ENCODE measurements at places on chromosomes 7 and 10.
A peak's percentile ranks its signal among the peaks of the same experiment; 100 is the strongest.

- no peak for DNase-seq
Observed at GRCh38 chr10:88565072-88565471, 18.0 kb downstream of the RNLS start.

GRCh38 chr7:157938211-157938610 is 601.4 kb downstream of the DNAJB6 start:
- no peak for DNase-seq

DNA sequence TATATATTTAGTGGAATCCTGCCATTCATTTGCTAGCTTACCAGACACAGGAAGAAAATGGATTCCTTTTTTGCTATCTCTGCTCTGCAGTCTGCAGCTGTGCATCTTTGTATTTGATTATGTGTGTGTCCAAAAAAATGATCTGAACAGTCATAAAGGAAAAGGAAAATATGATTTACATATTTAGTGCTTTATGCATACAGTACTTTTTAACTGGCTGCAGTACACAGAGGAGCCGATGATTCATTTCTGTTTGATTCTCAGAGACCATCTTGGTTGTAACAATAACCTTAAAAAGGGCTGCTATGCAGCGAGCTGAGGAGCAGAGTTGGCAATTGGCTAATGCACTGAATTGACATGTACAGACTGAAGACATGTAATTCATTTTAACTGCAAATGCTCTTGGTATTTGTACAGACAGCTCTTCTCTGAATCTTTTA is 151.3 kb upstream of the FZD1 start:
- DNase-seq, result no peak

- no peak for DNase-seq
Observed at GRCh38 chr10:69043931-69044531, 43.9 kb upstream of the SRGN start.

DNA sequence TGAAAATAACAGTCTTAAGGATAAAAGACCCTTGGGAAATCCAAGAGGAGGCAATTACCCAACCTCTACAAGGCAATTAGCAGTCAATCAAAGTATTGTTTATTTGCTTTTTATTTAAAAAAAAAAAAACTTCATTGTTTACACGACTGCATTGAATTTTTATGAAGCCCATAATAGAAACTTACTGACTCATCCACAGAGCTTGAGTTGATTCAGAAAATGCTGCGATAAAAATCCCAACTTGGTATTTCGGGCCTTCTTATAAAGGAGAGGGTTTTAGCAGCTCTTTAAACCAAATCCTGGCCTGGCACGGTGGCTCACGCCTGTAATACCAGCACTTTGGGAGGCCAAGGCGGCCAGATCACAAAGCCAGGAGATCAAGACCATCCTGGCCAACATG is 69.2 kb upstream of the PALS2 start:
- no peak for DNase-seq

- DNase-seq, result no peak
Observed at GRCh38 chr7:78684201-78684600, 769.3 kb downstream of the MAGI2 start.

DNA sequence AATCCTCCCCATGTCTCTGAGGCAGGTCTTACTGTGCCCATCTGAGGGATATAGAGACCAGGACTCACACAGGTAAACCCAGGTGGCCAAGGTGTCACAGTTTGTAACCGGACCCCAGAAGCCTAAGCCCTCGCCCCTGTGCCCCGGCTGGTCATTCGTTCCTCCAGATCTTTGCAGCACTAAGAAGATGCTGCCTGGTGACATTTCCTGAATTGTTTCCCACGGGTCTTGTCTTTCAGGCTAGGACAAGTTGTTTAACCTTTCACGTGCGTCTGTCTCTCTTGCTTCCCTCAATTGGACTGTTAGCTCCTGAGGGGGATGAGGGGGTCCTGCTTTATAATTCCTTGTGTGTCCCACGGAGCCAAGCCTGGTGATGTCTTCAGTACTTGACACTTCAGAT is 158.0 kb downstream of the KCNMA1 start:
- DNase-seq, result no peak

- no peak for DNase-seq
Observed at GRCh38 chr7:120662291-120662690, 195.7 kb downstream of the TSPAN12 start.

DNA sequence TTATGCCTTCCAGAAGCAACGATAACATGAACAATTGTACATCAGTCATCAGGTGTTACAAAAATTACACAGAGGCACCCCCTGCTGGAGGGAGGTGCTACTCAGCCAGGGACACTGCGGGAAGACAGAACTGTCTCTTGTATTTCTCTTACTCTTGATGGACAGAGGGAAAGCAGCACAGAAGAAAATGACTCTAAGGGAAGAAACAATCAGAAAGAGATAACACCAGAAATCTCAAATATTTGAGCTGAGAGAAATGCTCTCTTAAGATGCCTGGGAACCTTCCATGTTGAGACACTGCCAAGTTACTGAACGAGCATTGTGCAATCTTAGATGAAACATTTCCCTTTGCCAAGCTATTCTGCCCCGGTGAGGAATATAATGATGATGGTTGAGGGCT is 227.6 kb upstream of the NPSR1 start:
- no peak for DNase-seq

DNA sequence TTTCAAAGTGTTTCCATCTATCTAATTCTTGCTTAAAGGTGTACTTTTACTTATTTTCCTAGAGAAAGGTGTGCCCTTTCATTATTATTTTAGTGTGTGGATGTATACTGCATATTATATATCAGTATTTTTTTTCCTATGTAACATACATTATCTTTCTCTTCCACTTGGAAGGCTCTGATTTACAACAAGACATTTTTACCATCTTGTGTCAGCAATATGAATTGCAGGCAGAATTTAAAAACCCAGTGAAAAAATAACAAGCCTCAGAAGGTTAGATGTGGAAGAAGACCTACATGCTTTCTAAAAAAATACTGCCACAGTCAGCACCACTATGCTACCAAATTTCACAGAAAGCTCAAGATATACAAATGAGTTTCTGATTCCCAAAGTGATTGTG is 327.7 kb upstream of the STEAP1 start:
- DNase-seq, result no peak

DNA sequence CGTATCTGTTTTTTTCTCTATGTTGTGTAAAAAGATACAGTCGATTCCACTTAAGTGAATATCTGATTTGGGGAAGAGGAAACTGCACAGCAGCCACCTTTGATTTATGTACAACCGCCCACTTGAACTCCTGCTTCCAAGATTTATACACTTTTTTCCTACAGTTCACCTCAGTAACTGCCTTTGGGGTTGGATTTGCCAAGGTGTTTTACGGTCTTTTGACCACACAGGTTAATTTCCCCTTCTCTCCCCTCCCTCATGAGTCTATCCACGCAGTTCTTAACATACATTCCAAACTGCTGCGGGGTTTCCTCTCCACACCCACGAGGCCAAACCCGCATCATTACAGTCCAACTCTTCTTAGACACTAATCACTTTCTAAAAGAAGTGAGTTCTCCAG is 277.0 kb downstream of the USP6NL start:
- DNase-seq, result no peak

- DNase-seq, result no peak
Observed at GRCh38 chr7:6234384-6234783, 38.0 kb downstream of the CYTH3 start.

DNA sequence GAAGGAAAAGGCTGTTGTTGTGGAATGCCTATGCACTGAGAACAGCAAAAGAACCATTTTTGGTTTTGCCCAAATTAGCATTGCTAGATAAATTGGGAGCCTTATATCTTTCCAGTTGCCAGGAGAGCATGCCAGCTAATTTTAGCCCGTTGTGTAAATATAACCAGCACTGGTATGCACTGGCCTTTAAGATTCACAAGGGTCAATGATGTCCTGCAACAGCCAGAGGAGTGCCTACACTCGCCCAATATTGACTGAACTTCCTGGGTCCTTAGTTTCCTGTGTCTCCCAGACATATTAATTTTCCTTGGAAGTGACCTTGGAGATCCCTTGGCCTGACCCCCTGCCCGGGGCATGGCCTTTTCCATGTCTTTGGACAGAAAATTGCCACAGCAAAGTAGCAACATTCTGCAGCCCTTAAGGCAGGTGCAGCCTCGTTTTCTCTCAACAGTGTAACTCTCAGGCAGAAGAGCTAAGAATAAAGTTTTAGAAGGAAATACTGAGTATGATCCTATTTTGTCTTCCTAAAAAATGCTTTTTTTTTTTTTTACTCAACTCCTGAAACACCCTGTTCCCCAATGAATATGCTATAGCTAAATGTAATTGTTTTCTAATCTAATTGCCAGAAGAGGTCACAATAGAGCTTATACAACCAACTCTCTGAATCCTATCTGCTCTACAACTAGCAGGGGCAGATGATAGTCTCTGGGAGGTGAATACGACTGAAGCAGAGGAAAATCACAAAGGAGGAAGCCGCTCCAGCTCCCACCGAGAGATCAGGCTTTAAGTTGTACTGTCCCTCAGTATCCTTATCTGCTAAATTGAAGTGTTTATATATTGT is 131.9 kb upstream of the PCGF5 start:
- peak; percentile 3 for DNase-seq

GRCh38 chr7:3495530-3495929 is 194.5 kb downstream of the SDK1 start:
- no peak for DNase-seq

GRCh38 chr7:1666823-1667565 is 3.1 kb upstream of the ELFN1 start:
- DNase-seq, result no peak
